ENCODE measurements at places on chromosomes 6 and 20.

DNA sequence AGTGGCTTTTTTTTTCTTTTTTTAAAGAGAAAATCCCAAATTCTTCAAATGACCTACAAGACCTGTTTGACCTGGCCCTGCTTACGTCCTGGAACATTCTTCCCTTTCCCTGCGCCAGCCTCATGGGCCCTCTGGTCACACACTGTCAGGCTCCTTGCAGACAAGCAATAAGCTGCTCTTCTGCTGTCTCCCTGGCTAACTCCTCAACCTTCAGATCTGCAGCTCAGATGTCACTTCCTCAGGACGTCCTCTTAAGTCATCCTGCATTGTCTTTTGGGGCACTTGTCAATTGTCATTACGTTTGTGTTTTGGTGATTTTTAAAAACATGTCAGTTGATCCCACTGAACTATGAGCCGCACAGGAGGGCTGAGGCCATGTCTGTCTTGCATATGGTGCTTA, 28.9 kb upstream of the SLC35D3 start:
- DNase-seq, result no peak

- no peak for DNase-seq
Measured at GRCh38 chr6:38799529-38800184, 84.5 kb downstream of the DNAH8 start.

DNA sequence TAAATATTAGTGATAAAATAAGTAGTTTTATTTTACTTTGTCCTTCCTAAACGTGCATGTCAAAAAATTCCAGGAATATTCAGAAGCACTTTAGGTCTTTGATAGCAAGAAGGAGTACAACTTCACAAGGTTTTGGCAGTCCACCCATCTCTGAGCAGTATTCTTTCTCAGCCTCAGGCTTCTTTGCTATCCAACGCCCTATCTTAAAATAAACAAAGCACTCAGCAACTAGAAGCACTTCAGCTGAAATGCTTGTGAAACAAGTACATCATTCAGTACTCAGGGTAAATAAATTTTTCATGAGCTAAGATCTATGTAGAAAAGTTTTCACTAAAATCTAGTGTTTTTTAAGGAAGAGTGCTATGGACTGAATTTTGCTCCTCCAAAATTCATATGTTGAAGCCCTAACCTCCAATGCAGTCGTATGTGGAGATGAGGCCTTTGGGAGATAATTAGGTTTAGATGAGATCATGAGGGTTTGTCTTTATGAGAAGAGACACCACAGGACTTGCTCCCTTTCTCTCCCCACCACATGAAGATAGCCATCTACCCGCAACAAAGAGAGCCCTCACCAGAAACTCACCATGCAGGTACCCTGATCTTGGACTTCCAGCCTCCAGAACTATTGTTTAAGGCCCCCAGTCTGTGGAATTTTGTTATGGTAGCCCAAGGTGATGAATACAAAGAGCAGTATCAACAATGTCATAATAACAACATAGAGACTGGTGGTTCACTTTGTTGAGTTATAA, 539.1 kb downstream of the TFAP2A start:
- no peak for DNase-seq

- peak; percentile 28 for DNase-seq
Measured at GRCh38 chr6:108453601-108454185, 107.0 kb upstream of the FOXO3 start.

DNA sequence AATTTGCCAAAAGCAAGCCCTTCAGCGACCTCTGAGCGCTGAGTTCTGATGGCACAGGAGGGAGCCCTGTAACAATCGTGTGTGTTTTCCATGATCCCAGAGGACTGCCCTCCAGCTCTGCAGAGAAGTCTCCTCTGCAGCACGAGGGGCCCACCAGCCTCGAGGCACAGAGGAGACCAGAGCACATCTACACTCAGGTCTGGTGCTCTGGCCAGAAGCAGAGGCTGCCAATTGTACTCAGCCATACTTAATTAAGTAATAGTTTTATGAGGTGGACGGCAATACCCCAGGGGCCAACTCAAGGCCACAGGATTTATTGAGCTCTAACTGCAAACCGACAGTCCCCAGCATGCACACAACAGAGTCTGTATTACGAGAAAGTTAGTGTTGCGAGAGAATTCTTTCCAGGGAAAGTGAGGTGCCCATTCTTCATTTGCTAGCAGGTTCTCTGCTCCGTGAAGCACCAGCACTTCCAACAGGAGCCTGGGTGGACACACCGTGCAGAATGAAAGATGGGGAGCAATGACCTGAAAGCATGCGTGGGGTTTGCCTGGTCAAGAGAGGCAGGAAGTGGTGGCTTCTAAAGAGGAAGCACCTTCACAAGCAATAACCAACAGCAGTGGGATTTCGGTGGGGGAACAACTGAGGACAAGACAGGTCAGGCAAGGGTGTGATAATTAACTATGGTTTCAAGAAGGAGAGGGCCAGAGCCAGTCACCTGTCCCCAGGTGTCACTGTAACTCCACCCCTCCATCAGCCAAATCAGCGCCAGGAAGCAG, 92.8 kb upstream of the FOXC1 start:
- no peak for DNase-seq

- DNase-seq, result no peak
Measured at GRCh38 chr6:16355699-16356446, 117.5 kb downstream of the GMPR start.

GRCh38 chr20:33992145-33992922, 1.4 kb upstream of the RALY start:
- peak; percentile 15 for DNase-seq

- DNase-seq, result no peak
Measured at GRCh38 chr20:1331101-1331500, 2.2 kb upstream of the SDCBP2 start.

GRCh38 chr6:116387374-116387773, 16.6 kb downstream of the DSE start:
- DNase-seq, result peak; percentile 63

- DNase-seq, result no peak
Measured at GRCh38 chr20:39021748-39022147, 59.6 kb downstream of the DHX35 start.

DNA sequence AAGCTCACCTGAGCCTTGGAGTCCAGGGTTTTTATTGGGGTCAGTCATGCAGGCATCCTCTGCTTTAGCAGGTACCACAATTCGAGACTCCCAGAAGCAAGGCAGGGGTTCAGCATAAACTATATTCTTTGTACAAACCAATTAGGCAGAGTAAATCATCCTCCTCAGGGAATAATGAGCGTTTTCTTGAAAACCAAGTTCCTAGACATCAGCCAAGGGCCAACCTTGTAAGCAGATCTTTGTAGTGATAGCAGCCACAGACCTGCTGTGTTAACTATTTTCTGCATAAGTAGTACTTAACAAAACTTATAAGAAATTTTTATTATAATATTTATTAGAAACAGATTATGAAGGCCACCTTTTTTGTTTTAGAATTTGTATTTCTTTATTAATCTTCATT, 74.7 kb downstream of the STXBP5 start:
- no peak for DNase-seq

- DNase-seq, result no peak
Measured at GRCh38 chr20:45088247-45088646, 12.7 kb downstream of the KCNS1 start.

- no peak for DNase-seq
Measured at GRCh38 chr20:63500902-63501817, 2.3 kb upstream of the EEF1A2 start.

- peak; percentile 44 for DNase-seq
Measured at GRCh38 chr6:150667977-150668716, 68.5 kb downstream of the PLEKHG1 start.

DNA sequence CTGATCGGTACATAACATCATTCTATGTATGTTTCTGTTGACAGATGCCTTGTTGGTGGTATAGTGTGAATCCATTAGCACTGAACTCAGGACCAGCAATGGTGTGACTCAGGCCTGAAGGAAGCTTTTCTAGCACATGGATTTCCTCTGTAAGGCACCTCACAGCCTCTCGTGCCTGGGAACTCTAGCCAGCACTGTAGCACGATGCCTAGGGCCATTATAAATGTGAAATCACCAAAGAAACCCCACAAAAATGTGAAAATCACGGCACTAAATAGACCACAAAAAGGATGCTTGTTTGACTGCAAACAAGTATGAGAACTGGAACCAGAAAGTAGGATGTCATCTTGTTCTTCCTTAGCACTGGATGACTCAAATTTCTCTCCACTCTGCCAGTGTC, 63.7 kb upstream of the NKX2-2 start:
- DNase-seq, result no peak

DNA sequence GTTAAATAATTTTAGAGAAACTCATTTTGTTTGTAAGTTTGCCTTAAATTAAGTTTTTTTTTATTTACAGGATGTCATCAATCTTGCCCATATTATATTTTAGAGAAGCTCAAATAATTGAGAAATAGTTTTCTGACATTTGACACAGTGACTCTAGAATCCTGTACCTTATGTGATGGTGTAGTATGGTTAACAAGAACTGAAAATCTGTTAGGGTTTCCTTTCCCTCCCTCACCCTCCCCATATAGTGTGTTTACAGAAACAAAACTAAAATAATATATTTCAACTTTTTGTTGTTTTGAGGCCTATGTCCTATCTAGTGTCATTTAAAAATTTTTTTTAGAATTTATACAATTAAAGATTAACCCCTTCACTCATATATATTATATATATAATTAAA, 91.8 kb downstream of the SESN1 start:
- DNase-seq, result no peak

GRCh38 chr6:137056121-137056880, 11.5 kb upstream of the IL20RA start:
- DNase-seq, result no peak

DNA sequence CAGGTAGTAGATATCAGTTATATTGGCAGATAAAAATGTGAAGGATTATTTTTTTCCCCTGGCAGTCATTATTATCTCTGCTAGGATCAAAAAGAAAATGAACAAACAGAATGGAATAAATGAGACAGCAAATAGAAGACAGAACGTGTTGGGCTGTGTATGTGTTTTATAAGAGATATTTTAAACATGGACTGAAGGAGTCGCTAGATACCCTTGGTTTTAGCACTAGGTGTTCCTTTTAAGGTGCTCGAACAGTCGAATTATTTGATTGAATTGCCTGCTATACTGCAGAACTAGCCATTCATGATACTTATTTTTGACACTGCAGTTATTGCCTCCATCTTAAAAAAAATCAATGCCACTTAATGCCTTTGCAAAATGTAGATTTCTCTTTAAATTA, 3.7 kb downstream of the GRIK2 start:
- no peak for DNase-seq

DNA sequence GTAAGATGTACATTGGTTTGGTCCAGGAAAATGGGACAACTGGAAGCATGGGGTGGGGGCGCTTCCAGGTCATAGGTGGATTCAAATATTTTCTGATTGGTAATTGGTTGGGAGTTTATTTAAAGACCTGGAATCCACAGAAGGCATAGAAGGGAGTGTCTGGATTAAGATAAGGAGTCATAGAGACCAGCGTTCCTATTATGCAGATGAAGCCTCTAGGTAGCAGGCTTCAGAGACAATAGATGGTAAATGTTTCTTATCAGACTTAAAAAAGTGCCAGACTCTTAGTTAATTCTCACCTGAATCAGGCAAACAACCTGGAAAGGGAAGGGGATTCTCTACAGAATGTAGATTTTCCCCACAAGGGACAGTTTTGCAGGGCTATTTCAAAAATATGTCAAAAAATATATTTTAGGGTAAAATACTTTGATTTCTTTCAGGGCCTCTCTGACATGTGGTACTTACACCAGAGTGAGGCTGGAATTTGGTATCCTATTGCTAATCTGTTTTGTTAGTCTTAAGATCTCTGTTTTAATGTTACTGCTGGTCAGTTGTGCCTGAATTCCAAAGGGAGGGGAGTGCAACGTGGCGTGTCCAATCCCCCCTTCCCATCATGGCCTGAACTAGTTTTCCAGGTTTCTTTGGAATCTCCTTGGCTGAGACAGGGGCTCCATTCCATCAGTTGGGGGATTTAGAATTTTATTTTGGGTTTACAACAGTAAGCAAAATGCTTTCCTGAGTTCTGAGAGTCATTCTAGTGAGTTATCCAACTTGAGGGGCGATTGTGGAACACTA, 25.1 kb downstream of the PIGT start:
- no peak for DNase-seq

- DNase-seq, result no peak
Measured at GRCh38 chr20:58361481-58362205, 27.4 kb upstream of the VAPB start.

GRCh38 chr6:117776441-117776840, 101.2 kb downstream of the NUS1 start:
- no peak for DNase-seq

DNA sequence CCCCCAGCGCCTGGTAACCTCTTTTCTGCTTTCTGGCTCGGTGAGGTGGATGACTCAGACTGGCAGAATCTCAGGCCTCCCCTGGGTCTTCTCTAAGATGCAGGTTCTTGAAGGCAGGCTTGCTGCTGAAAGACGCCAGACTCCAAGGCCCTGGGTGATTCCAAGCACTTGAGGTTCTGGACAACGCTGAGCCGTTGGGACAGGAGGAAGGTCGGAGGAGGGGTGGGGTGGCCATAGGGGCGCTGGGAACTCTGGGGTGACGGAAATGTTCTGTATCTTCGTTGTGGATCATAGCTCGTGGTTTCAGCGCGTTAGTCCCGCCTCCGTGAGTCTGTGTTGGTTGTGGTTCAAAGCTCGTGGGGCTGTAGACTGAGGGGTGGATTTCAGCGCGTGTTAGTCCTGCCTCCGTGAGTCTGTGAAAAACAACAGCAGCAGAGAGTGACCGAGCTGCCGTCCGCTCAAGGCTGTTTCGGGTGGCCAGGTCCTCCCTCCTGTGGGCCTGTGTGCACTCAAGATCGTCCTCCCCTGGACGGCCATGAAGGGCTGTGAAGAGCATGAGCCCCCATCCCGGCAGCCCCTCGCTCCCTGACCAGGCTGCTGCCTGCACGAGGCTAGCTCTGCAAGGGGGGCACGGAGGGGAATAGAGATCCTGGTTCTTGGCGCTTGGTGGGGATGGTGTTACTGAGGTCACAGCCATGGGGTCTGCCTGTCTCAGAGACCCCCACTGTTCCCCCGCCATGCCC, 7.7 kb downstream of the NTSR1 start:
- DNase-seq, result no peak

GRCh38 chr6:134435814-134436280, 117.9 kb upstream of the SGK1 start:
- DNase-seq, result no peak

GRCh38 chr6:13080462-13081188, 247.7 kb downstream of the TBC1D7 start:
- DNase-seq, result no peak

- no peak for DNase-seq
Measured at GRCh38 chr6:63643862-63644261, 8.3 kb downstream of the PHF3 start.

DNA sequence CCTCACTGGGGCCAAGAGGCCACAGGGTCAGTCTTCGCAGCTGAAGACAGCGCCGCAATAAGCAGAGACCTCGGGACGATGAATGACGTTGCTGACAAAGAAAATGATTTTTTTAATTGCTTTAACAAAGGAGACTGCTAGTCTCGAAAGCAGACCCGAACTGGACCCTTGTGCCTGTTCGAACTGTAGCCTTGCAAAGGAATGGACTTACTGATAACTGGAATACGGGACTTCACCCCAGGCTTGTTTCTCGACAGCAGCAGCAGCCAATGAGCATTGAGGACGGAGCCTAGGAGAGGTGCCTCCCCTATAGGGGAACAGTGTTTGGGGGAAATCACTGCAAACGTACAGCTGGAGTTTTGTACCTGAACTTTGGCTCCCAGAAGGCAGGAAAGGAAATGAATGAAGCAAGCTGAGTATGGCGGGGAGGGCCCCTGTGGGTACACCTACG, 1.3 kb upstream of the TAF4 start:
- DNase-seq, result no peak

Measured in RPMI8226 (cell line).